Midbrain (tissue), 1 donor: ENCODE measurements at places on chromosomes 5 and 9.

DNA sequence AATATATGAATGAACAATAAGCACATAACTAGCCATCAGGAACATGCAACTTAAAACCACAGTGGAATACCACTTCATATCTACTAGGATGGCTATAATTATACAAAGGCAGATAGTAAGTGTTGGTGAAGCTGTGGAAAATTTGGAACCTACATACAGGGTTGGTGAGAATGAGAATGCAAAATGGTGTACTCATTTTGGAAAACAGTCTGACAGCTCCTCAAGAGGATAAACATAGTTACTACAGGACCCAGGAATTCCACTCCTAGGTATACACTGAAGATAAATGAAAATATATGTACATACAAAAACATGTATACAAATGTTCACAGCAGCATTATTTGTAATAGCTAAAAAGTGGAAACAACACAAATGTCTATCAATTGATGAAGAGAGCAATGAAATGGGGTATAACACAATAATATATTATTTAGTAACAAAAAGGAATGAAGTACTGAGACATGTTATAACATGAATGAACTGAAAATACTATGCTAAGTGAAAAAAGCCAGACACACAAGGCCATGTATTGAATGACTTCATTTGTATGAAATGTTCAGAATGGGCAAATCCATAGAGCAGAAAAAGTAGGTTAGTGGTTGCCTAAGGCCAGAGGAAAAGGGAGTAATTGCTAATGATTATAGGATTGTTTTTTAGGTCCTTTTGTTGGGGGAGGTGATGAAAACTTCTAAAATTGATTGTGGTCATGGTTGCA, 31.2 kb upstream of the CDK5RAP2 start:
- DNase-seq = no peak

DNA sequence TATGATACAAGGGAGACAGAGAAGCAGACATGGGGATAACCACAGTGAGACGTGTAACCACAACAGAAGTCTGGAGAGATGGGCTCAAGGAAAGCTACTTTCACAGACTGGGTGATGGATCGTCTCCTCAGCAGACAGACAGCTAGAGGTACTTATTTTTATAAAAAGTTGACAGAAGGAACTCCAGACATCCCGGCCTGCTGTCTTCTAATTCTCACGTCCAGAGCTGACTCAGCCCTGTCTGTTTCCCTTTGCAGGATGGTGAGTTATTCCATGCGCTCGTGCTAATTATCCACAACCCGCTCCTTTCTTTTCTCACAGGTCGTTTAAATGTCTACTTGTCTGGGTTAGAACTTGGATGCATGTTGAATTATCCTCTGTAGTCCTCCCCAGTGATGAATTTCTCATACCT, 304.5 kb downstream of the CWC27 start:
- no peak for DNase-seq

DNA sequence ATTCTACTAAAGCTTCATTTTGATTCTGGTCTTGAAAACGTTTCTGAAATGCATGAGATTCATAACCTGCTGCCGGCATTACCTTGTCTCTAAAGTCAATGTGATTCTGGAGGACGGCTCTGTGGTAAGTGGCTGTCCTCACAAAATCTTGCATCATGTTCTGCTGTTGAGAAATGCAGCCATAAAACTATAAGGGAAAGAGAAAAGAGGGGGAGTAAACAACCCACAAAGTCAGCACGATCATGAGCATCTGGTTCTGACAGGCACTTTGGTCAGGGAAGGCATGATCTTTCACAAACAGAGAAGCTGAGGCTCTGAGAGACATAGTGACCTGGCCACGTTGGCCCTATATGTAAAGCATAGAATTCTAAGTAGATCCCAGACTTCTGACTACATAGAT, 168.9 kb upstream of the PUM3 start:
- no peak for DNase-seq

DNA sequence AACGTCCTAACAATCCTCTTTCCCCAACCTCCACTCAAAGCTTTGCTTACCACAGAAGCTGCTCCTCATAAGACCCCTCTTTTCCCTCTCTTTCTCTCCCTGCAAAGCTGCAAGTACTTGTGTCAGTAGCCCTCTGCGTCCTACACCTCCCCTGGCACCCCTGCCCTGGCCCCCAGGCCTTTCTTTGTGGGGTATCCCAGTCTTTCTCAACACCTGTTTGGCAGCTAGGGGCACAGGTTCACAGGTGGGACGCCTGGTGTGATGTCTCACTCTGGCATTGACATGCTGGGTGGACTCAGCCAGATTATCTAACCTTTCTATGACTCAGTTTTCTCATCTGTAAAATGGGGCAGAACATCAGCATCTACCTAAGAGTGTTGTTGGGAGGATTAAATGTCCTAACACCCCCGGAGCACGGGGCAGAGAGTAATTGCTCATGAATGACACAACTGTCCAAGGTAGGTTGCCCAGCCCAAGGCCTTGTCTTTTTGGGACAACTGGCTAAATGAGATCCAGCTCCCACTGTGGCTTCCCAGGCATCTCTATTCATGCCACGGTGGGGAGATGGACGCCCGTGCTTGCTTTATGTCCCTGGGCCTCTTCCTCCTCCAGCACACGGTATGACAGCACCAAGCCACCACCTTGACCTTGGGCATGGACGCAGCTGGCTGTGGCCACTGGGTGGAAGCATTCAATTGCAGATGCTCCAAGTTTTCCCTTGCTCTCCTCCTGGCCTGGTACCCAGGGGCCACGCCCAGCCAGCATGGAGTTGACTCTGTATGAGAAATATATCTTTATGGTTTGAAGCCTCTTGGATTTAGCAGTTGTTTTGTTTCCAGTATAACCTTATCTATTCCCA, 190.4 kb downstream of the RGS3 start:
- no peak for DNase-seq

DNA sequence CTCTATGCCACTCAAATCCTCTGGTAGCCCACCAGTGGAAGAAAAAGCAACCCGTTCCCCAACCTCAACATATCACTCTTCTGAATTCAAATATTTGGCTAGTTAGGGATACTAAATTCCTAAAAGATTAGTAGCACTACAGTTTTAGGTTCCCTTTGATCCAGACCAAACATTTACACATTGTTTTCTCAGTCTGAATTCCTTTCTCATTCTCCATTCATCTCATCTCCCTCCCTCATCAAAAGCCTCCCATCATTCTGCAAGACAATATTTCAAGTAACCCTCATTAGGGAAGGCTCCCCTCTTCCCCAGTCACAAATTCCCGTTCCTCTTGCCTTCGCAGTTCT, 26.3 kb downstream of the ADAM19 start:
- DNase-seq = no peak

DNA sequence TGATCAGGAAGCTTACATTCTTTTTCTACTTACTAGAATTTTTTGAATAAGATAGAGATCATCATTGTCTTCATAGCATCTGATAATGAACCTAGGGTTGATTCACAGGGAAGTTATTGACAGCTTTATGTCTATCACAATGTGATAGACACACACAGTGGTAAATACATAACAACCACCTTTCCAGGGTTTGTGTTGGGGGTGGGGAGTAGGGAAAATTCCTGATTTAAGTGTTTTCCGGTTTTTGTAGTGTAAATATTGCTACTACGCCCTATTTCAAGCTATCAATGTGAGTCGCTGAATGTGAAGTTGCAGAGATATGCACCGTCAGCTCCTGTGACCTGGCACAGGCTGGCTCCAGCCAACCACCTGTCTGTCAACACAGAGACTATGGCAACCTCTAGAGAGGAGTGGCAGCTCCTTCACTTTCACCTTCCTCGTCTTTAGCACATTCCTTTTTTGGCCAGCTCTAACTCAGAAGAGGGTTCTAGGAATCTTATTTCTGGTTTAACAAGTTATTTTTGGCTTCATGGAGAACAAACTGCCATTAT, 224.9 kb downstream of the MAT2B start:
- no peak for DNase-seq

GRCh38 chr5:174563899-174564298, 160.5 kb upstream of the MSX2 start:
- no peak for DNase-seq

- DNase-seq = no peak
Measured at GRCh38 chr5:98460536-98460935, 312.9 kb upstream of the RGMB start.
